ENCODE measurements at places on chromosomes 5 and 9. TPM values are rescaled to one million over a fixed set of nuclear protein-coding genes. Genes with fewer than 3 reads are reported as not detected.
A peak's percentile ranks its signal among the peaks of the same experiment; 100 is the strongest.

The GRM6 gene
- not detected for total RNA-seq

The CCL27 gene
- 0.80 TPM for total RNA-seq

The PCDHA9 gene
- not detected for total RNA-seq

The ORM2 gene
- not detected for total RNA-seq

The PCDH12 gene
- total RNA-seq, result 2.6 TPM

The DIPK1B gene
- not detected for total RNA-seq

The LIFR gene
- total RNA-seq, result 0.14 TPM

The GABRA6 gene
- total RNA-seq, result not detected

- H3K36me3 ChIP-seq, result no peaks in the 10 kb centered on the region
- no peak overlapping the region for H3K4me3 ChIP-seq
- H3K27me3 ChIP-seq, result no peaks in the 10 kb centered on the region
- no peaks in the 10 kb centered on the region for H3K4me1 ChIP-seq
These were observed 224.6 kb upstream of the PLPPR1 start for GRCh38 chr9:100803956-100804355.

DNA sequence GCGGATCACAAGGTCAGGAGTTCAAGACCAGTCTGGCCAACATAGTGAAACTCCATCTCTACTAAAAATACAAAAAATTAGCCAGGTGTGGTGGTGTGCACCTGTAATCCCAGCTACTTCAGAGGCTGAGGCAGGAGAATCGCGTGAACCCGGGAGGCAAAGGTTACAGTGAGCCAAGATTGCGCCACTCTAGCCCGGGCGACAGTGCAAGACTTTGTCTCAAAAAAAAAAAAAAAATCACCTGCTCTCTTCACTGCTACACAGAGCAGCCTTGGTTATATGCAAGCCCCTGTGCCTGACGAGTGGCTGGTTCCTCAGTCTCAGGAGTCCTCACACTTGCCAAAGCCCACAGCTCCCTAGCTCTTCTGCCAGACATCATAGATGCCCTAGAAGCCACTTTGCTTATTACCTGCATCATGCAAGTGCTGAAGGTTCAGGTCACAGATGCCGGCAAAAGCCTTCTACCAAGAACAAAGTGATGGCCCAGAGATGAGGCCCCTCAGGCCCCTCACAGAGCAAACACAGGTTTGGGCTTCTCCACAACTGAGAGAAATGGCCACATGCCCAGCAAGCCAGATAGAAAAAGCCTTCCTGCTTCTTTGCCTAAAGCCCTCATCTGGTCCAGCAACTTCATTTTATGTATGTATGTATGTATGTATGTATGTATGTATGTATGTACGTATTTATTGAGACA is 176.4 kb downstream of the AUH start:
- H3K4me1 ChIP-seq, result peaks cover 18% of the 10 kb centered on the region
- no peak overlapping the region for H3K4me3 ChIP-seq
- DNase-seq, result peak; percentile 3
- H3K36me3 ChIP-seq, result peaks cover 9% of the 10 kb centered on the region
- no peaks in the 10 kb centered on the region for H3K27me3 ChIP-seq

DNA sequence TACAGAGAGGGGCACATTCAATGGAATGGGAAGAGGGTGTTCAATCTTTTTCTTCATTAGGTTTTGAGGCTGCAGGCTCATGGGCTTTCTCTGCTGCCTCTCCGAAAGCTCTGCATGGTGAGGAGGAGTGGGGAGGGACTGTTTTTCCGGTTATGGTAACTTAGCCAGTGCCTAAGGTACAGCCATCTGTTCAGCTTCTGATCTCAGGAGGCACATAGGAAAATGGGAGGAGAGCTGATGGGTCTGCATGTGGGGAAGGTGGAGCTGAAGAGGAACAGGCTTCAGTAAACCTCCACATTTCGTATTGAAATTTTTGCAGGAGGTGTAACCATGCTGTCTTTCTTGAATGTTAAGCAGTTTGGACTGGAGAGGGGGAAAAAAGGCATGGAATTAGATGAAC is 1020.4 kb upstream of the WWC1 start:
- no peak overlapping the region for H3K27ac ChIP-seq
- H3K4me3 ChIP-seq, result no peak overlapping the region
- H3K4me1 ChIP-seq, result no peaks in the 10 kb centered on the region
- no peaks in the 10 kb centered on the region for H3K27me3 ChIP-seq

DNA sequence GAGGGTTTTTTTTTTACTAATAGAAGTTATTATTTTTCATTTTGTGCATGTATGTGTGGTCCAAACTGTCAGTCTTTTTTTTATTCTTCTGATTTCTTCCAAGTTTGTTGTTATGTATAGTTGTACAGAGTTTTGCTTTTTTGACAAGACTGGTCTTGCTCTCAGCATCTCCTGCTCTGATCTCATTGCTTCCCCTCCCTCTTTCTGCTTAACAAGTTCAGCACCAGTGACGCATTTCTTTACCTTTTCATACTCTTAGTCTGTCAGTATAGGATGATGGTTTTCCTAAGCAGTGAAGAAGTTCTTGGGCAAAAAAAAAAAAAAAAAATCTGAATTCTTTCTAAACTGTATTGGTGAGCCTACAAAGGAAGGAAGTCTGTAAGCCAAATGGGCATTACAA is 135.1 kb downstream of the CD180 start:
- peaks cover 28% of the 10 kb centered on the region for H3K4me1 ChIP-seq
- H3K36me3 ChIP-seq, result peaks cover 16% of the 10 kb centered on the region
- H3K27ac ChIP-seq, result no peak overlapping the region
- no peak for DNase-seq
- no peaks in the 10 kb centered on the region for H3K27me3 ChIP-seq

- H3K27me3 ChIP-seq, result no peaks in the 10 kb centered on the region
- peak overlapping the region; percentile 24 for H3K4me3 ChIP-seq
- peak overlapping the region; percentile 64 for H3K27ac ChIP-seq
- peaks cover 9% of the 10 kb centered on the region for H3K36me3 ChIP-seq
These were observed 136.1 kb upstream of the DMAC1 start for GRCh38 chr9:7935681-7936080.

- H3K36me3 ChIP-seq, result no peaks in the 10 kb centered on the region
- no peak overlapping the region for H3K27ac ChIP-seq
- H3K4me1 ChIP-seq, result no peaks in the 10 kb centered on the region
- no peak for DNase-seq
These were observed 50.4 kb downstream of the RUSC2 start for GRCh38 chr9:35540315-35540714.

- no peak overlapping the region for H3K4me3 ChIP-seq
- DNase-seq, result no peak
- H3K36me3 ChIP-seq, result no peaks in the 10 kb centered on the region
- H3K27me3 ChIP-seq, result no peaks in the 10 kb centered on the region
- H3K27ac ChIP-seq, result no peak overlapping the region
- peaks cover 40% of the 10 kb centered on the region for H3K4me1 ChIP-seq
These were observed 24.2 kb downstream of the CORO2A start for GRCh38 chr9:98168153-98168780.

GRCh38 chr5:125450771-125451170 is 704.3 kb upstream of the ZNF608 start:
- no peak overlapping the region for H3K27ac ChIP-seq
- no peaks in the 10 kb centered on the region for H3K36me3 ChIP-seq
- no peaks in the 10 kb centered on the region for H3K27me3 ChIP-seq
- no peak for DNase-seq
- H3K4me1 ChIP-seq, result no peaks in the 10 kb centered on the region
- no peak overlapping the region for H3K4me3 ChIP-seq

DNA sequence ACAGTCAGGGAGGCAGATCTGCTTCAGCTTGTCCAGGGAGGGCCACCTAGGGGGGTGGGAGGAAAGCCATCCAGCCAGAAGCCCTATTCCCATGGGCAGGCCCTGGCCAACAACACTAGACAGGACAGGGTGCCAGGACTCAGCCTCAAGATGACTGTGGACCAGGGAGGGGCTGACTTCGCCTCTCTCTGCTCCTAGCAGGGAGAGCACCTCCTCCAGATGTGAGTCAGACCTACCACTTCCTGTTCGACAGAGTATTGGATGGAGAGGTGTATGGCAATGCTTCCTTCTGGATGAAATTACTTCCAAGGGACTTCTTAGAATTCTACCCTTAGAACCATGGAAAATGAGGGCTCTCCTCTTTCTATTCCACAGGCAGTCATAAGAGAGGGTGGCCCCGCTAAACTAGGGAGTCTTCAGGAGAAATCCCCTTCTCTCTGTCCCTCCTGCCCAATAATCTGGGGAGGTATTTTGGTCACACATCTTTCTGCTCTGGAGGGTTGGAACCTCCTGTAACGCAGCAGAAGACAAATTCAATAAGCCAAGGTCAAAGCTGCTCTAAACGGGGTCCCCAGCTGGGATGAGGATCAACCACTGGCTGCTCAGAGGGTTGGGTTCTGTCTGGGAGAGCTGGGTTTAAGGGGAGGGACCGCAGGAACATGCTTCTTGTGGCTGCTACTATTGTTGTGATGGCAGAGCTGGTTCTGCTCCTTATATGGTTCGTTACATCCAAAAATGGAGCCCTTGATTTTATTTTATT is 23.2 kb upstream of the RCL1 start:
- no peaks in the 10 kb centered on the region for H3K36me3 ChIP-seq
- peak; percentile 52 for DNase-seq
- no peak overlapping the region for H3K4me3 ChIP-seq
- no peaks in the 10 kb centered on the region for H3K27me3 ChIP-seq

- peaks cover 40% of the 10 kb centered on the region for H3K36me3 ChIP-seq
- H3K4me1 ChIP-seq, result no peaks in the 10 kb centered on the region
- no peak overlapping the region for H3K27ac ChIP-seq
- H3K4me3 ChIP-seq, result no peak overlapping the region
These were observed 33.5 kb downstream of the TPPP start for GRCh38 chr5:659496-660263.

- H3K4me1 ChIP-seq, result peaks cover 53% of the 10 kb centered on the region
- no peak overlapping the region for H3K27ac ChIP-seq
- H3K4me3 ChIP-seq, result no peak overlapping the region
- peaks cover 10% of the 10 kb centered on the region for H3K27me3 ChIP-seq
- peak; percentile 58 for DNase-seq
- no peaks in the 10 kb centered on the region for H3K36me3 ChIP-seq
These were observed 79.5 kb upstream of the IL12B start for GRCh38 chr5:159409801-159410200.

DNA sequence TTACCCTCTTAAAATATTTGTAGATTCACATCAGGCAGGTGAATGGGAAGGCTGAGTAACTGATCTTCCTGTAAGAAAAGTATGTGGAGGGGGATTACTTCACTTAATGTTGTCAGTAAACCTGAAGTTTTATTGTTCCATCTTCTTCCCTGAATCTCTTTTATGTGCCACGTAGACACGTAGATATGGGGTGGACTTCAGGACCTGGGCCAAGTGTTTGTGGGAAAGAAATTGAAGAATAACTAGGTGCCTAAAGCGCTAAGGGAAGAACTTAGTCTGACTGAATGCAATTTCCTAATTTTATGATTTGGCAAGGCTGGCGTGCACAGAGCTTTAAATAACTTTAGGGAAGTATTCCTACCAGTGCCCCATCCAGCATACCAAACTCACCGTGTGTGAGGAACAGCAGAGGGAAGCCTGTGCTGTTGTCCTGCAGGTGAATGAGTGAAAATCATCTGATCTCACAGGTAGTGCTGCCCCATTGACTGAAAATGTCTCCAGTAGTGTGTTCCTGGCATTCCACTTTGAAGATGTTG is 323.4 kb downstream of the KDM4C start:
- no peak overlapping the region for H3K4me3 ChIP-seq
- no peaks in the 10 kb centered on the region for H3K27me3 ChIP-seq
- no peak for DNase-seq
- no peaks in the 10 kb centered on the region for H3K4me1 ChIP-seq
- H3K27ac ChIP-seq, result no peak overlapping the region

DNA sequence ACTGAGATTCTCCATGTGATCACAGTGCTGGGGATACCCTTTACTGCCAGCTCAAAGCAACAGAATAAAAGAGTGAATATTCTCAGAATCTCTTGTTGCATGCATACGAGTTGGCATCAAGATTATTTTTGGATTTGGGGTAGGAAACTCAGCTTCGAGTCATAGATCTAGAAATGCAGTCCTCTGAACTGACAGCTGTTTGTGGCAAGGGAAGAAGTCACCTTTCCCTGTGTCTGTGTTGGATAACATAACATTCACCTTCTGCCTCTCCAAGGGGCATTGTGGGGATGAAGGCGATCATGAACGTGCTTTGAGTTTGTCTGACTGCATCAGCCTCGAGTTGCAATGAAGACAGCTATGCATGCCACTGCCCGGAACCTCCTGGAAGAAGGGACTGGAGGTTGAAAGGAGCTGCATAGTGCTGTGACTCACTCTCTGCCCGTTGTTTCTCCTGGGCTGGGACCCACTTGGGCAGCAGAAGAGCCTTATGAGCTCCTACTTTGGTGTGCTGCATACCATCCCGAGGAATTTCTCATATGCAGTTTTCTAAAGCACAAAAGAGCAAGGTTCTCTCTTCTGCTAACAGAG is 231.7 kb downstream of the ARHGAP26 start:
- DNase-seq, result peak; percentile 49
- peaks cover 51% of the 10 kb centered on the region for H3K4me1 ChIP-seq
- H3K4me3 ChIP-seq, result peak overlapping the region; percentile 11
- peak overlapping the region; percentile 91 for H3K27ac ChIP-seq
- no peaks in the 10 kb centered on the region for H3K27me3 ChIP-seq
- H3K36me3 ChIP-seq, result no peaks in the 10 kb centered on the region

- no peak for DNase-seq
- H3K27ac ChIP-seq, result no peak overlapping the region
- no peaks in the 10 kb centered on the region for H3K36me3 ChIP-seq
- no peaks in the 10 kb centered on the region for H3K4me1 ChIP-seq
These were observed 393.9 kb downstream of the TUSC1 start for GRCh38 chr9:25284365-25284764.

GRCh38 chr5:38463634-38464521 is 92.6 kb downstream of the LIFR start:
- peaks cover 25% of the 10 kb centered on the region for H3K27me3 ChIP-seq
- no peaks in the 10 kb centered on the region for H3K36me3 ChIP-seq
- no peaks in the 10 kb centered on the region for H3K4me1 ChIP-seq
- no peak for DNase-seq

DNA sequence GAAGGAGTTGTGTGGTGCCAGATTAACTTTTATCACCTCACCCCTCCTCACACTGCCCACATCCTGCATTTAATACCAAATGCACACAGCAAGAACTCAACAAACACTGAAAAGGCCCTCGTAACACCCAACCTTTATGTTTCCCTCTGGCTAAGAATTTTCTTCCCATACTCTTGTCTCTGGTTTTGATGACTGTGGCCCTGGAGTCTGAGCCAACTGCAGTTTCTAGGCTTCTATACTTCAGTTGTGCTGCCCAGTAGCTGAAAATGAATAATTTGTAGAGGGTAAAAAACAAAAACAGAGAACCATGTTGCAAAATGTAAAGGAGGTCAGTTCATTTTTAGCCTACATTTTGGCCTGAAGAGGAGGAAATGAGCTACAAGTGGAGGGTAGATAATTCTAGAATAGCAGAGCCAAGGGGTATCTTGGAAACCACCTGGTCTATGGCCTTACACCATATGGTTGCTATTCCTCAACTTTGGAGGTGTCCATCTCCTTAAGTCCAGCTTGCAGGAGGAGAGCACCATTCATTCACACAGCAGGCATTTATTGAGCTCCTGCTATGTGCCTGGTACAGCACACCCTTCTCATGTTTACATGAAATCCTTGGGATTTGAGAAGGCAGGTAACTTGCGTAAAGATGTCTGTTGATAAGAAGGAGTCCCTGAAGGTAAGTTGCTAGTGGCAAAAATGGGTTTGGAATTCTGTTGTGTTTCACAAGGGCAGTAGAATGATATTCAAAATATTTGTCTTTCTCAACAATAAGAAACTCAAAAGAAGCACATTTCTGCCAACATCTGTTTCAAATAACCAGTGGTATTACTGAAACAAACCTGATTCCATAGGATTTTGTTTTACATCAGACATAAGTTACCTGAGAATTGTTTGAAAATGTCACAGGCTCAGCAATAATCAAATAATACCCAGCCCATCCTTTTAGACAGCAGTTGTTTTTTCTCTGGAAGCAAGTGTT is 83.8 kb upstream of the TNFAIP8 start:
- H3K4me3 ChIP-seq, result peak overlapping the region; percentile 78
- H3K27me3 ChIP-seq, result no peaks in the 10 kb centered on the region
- no peak for DNase-seq

- H3K27me3 ChIP-seq, result no peaks in the 10 kb centered on the region
- DNase-seq, result peak; percentile 61
- peak overlapping the region; percentile 95 for H3K4me3 ChIP-seq
- H3K36me3 ChIP-seq, result peaks cover 24% of the 10 kb centered on the region
These were observed 734 bp downstream of the SKP1 start for GRCh38 chr5:134175921-134176510.
